Spleen (tissue), 13 donors: ENCODE measurements at places on chromosomes 12 and 14. TPM values are rescaled to one million over a fixed set of nuclear protein-coding genes. Genes with fewer than 3 reads are reported as not detected.

GRCh38 chr12:130922511-130922953 is 31.2 kb upstream of the ADGRD1 start:
- DNase-seq: no peak

- no peak for DNase-seq
These were observed 36.7 kb downstream of the SAV1 start for GRCh38 chr14:50631408-50631821.

DNA sequence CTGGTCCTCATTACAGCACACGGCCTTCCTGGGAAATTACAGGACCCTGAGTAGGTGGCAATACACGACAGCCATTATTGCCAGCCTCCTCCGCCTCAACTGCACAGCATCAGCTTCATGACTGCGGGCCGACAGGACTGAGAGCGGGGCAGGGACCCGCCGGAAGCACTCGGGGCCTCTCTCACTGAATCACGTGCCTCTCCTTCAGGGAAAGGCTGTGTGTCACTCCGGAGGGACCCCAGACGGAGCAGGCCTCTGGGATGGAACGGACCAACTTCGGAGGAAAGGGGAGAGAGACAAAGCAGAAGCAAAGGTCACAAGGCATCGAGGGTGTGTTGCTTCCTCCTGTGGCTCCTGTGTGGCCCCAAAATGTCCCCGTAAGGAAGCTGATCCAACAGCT is 90.0 kb downstream of the RNF34 start:
- DNase-seq: no peak

GRCh38 chr12:130016194-130016593 is 112.4 kb upstream of the TMEM132D start:
- no peak for DNase-seq

The NEUROD4 gene
- not detected for polyA plus RNA-seq
